ENCODE measurements at places on chromosomes 1 and 21.

- DNase-seq: no peak
Observed at GRCh38 chr1:181099152-181100014, 10.9 kb downstream of the IER5 start.

GRCh38 chr1:12754738-12755137 lies 8.7 kb downstream of the CFAP107 start:
- DNase-seq: no peak

DNA sequence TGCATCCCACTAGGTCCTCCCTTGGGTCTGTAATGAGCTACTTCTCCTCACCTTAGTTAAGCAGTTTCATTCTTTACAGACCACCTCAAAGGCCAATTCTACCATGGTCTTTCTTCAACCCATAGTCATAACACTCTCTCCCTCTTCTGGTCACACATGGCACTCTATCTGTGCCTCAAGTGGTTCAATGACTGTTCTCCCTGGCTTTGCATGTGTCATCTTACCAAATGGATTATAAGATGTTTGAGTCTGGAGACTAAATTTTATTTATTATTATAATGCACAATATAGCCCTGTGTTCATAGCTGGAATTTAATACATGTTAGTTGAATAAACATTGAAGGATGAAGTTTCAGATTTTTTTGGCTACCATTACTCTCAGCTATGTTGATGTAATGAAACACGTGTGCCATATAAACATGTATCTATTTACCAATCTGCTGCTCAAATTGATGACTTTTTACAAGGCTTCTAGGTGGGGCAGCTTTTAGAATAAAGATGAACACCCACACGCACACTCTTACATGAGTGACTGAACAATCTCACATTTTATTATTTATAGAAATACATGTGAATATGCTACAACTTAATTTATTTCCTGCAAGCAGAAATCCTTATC lies 102.1 kb downstream of the RUNX1 start:
- no peak for DNase-seq

DNA sequence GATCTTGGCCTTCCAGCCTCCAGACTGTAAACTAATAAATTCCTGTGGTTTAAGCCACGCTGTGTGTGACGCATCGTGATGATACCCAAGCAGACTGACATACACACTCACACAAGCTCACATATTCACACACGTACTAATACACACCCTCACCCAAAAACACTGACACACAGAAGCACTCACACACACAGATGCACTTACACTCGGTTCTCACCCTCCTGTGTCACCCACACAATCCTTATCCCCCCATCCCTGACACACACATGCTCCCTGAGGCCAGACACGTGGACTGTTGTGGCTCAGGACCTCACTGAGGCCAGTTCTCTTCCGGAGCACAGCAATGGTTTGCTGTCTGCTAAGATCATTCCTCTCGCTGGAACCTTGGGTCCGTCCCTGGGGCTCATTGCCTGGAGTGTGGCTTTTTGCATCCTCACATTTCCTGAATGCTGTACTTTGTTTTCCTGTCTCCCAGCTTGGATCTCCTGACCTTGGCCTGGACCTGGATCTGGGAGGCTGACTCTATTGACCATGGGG lies 76.9 kb upstream of the LYST start:
- DNase-seq: no peak

GRCh38 chr1:173149887-173150286 lies 57.2 kb downstream of the TNFSF4 start:
- DNase-seq: no peak

- DNase-seq: peak; percentile 54
Observed at GRCh38 chr1:155080312-155081228, 1.9 kb downstream of the EFNA3 start.

DNA sequence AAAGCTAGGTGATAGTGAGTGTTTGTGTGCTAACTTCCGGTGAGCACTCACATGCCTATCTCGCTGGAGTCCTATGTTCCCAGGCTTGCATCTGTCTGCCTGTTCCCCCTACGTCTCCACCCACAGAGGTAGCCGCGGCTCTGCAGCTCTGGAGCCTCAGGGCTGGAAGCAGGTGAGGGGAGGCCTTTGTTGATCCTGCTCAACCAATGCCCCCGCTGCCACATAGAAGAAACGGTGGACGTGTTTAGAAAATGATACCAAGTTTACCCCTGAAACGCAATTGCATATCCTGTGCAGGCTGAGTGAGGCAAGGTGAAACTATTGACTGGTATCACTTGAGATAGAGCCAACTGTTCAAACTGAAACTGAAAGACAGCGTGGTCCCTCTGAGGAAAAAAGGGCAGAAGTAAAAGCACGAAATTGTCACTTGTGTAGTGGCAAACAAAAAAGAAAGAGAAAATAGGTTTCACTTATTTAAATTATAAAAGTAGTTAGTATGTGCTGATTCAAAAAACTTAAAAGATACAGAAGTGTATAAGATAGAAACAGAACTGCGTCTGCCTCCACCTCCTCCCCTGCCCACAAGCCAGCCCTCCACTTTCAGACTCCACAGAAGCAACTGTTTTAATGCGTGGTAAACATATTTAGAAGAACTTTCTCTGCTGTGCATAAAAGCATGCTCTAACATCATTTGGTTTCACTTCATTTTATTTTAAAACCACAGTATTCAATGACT lies 38.6 kb upstream of the ETS2 start:
- DNase-seq: peak; percentile 42

DNA sequence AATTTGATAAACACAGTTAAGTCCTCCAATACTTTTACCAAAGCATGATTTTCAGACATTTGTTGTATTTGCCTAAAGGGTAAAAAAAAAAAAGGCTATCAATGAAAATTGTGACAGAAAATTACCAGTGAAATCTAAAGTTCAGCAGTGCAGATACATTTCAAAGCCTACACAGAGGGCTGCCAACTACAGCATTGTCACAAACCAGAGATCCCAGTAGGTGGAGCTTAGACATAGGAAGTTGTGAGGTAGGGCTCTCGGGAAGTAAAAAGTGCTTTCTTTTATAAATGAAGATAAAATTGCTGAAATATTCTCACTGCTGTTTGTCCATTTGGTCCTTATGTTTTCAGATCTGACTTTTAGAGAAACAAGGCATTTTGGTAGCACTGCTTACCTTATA lies 123.0 kb downstream of the DYRK1A start:
- no peak for DNase-seq

DNA sequence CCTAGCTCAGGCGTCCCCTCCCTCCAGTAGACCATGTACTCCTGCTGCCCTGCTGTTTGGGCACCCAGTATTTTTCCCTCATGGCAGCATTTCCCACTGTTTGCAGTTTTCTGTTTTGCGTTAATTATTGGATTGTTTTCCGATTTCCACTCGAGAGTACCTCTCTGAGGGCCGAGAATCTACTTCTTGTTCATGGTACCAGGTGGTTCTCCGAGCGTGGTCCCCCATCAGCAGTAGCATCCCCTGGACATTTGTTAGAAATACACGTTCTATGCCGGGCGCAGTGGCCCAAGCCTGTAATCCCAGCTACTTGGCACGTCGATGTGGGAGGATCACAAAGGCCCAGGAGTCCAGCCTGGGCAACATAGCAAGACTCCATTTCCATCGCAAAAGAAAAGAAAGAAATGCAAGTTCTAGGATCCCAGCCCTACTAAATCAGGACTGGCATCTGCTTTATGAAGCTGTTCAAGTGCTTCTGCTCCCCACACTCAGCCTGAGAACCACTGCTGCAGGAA lies 690 bp downstream of the RRP1 start:
- no peak for DNase-seq

- no peak for DNase-seq
Observed at GRCh38 chr1:228376262-228376628, 30.4 kb downstream of the TRIM11 start.

DNA sequence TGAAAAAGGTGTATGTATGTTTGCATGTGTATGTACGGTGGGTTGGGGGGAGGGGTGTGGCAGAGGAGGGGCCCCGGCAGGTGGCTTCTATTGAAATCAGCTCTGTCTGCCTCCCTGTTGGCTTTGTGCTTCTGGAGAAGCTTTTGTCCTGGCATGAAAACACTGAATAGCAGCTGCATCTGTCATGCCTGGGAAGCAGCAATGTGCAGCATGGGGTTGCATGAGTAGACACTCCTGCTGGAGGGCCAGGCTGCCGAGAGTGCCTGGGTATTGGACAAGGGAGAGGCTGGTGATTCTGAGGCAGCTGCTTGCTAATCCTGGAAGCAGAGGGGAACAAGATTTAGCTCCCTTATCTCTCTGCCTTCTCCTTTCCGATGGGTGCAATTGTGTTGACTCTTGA lies 20.5 kb downstream of the MAPKAPK2 start:
- DNase-seq: no peak

DNA sequence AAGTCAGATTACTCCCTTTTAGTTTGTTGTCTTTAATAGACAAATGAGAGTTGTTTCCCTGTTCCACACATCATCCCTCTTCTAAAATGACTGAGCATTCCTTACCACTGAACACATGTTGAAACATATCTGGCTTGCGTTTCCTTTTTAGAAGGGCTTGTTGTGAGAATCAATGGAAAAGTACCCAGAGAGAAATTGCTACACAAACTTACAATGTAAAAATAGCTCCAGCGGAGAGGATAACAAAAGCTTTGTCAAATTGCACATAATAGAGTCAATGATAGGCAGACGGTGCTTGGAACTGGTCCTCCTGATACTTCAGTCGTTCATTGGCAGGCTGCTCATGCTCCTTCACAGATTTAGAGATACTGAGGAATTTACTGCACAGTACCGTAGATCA lies 123.9 kb downstream of the CYYR1 start:
- DNase-seq: no peak

GRCh38 chr1:210288116-210288515 lies 40.6 kb upstream of the HHAT start:
- DNase-seq: no peak
